ENCODE measurements at places on chromosomes 2 and 18.

GRCh38 chr2:233489666-233490065, 76.9 kb downstream of the USP40 start:
- no peak for DNase-seq

DNA sequence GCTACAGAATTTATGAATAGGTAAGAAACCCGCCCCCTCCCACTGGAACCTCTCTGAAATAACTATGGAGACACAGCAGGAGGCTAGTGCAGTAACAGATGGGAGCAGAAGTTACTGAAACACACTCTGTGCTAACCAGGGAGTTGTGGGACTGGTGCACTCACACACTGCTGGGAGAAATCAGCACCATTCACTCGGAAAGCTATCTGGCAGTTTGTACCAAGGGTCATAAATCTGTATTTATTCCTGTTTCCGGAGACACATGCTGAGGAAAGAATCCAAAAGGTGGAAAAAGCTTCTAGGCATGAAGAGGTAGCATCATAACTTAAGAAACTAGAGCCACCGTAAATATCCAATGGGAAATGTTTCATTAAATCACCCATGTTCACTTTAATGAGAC, 39.9 kb downstream of the TGFA start:
- no peak for DNase-seq

GRCh38 chr18:32368991-32369390, 101.7 kb downstream of the GAREM1 start:
- DNase-seq: no peak

DNA sequence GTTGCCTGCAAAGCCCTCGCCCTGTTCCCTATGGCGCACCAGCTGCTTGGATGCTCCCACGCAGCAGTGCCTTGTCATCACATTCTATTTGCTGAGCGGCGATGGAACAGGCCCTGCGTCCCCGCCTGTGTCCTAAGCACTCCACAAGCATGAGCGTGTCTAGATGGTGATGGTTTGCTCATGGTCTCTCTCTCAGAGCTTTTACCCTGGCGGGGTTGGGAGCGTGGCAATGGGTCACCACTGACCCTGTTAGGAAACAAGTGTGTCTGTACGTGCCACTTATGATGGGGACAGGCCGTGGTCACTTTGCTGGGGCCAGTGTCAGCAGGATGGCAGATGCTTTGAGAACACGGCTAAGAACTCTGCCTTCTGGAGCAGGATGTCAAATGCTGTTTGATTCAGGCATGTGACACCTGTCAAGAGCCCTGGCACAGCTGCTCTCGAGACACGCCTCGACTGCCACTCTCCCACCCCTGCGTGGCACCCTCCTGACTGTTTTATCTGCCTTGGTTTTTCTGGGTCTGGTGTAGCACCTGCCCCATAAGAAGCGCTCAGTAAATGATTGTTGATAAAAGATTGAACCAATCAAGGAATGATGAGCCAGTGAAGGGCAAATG, 44.2 kb downstream of the RRM2 start:
- no peak for DNase-seq

- no peak for DNase-seq
Measured at GRCh38 chr18:58026395-58026794, 17.6 kb upstream of the NEDD4L start.

DNA sequence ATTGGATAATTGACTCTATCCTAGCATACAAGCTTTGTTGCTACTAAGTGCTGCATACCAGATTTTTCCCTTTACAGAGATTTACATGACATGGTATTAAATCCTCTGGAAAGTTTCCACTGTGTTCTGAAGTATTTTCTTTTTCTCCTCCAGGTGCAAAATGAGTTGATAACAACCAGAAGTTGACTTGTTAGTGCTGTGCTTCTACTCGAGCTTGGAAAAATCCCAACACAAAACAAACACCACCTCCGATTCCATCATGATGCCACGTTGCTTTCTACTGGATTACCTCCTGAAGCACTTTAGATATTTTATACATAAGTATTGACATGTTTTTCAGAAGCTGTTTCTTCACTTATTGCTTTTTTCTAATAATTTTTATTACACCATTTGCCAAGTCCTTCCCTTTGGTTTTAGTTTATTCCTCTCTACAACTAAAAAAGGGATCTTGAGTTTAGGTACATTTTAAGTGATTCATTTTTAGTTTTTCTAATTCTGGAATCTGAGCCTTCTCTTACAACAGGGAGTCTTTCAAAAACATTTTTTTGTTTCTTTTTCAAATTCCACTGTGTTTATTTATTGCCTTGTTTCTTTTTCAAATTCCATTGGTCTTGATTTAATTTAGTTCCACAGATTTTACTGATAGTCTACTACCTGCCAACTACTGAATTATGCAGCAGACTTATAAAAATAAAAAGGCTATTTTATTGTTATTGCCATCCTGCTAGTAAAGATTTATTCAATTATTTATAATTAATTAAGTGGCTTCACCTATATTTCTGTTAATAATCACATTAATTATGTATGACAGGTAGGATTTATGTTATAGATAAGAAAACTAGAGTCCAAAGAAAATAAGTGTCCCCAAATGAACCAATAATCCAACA, 143.4 kb downstream of the PPP1R1C start:
- DNase-seq: no peak

GRCh38 chr2:128438091-128438490, 119.4 kb upstream of the HS6ST1 start:
- no peak for DNase-seq

DNA sequence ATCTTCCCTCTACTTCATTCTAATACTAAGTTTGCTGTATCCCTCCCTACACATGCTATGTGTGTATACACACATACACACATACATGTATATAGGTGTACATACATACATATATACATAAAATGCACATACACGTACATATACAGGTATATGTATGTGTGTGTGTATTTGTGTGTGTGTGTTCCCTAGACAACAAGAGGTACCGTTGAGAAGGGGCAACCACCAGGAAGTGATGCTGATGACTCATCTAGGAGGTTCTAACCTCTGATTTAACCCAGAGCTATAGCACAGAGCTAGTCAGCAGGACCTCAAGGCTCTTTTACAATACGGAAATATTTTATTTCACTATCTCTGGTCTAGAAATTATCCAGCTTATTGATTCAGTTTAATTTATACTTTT, 139.2 kb downstream of the LAMA3 start:
- DNase-seq: no peak

DNA sequence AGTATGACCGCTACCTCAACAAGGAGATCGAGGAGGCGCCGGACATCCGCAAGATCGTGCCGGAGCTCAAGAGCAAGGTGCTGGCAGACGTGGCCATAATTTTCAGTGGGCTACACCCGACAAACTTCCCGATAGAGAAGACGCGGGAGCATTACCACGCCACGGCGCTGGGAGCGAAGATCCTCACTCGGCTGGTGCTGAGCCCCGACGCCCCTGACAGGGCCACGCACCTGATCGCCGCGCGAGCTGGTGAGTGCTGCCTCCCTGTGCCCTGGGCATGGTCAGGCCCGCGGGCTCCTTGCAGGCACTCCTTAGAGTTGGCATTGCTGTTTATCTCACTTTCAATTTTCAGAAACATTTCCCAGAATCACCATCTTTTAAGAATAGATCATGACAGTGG, 35.7 kb downstream of the CTDP1 start:
- no peak for DNase-seq

GRCh38 chr2:96537734-96538486, 1.4 kb downstream of the ARID5A start:
- peak; percentile 34 for DNase-seq

DNA sequence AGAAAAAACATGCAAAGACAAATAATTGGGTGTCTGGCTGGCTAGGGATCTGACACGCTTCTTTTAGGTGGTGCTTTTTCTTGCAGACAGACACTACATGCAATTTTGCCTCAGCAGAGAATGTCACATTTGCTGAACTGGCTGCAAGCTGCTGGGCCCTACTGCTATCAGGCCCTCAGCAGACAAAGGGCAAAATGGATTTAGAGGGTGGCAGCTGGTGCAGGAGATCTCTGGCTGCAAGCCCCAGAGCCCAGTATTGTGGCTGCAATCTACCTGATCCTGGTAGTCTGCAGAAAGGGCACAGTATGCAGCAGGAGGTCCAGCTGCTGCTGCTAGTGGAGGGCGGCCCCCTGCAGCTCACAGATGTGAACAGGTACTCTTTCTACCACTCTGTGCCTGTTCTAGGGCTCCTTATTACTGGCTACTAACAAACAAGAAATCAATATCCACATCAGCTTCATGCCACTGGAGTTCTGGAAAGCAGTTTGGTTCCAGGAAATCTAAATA, 796.7 kb upstream of the CELF4 start:
- no peak for DNase-seq

DNA sequence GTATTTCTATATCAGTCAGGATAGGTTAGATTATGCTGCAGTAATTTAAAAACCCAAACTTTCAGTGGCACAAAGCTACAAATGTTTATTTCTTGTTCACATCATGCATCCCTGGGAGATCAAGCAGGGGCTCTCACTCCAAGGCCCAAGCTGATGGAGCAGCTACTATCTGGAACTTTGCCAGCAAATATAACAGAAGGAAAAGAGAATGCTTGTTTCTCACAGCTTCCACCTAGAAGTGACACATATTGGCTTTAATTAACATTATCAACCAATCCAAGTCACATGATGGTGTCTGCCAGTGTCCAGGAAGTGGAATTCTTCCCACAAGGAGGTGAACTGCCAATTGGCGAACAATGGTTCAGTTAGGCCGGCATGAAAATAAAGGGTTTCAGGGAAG, 306.9 kb downstream of the BCL11A start:
- DNase-seq: no peak

DNA sequence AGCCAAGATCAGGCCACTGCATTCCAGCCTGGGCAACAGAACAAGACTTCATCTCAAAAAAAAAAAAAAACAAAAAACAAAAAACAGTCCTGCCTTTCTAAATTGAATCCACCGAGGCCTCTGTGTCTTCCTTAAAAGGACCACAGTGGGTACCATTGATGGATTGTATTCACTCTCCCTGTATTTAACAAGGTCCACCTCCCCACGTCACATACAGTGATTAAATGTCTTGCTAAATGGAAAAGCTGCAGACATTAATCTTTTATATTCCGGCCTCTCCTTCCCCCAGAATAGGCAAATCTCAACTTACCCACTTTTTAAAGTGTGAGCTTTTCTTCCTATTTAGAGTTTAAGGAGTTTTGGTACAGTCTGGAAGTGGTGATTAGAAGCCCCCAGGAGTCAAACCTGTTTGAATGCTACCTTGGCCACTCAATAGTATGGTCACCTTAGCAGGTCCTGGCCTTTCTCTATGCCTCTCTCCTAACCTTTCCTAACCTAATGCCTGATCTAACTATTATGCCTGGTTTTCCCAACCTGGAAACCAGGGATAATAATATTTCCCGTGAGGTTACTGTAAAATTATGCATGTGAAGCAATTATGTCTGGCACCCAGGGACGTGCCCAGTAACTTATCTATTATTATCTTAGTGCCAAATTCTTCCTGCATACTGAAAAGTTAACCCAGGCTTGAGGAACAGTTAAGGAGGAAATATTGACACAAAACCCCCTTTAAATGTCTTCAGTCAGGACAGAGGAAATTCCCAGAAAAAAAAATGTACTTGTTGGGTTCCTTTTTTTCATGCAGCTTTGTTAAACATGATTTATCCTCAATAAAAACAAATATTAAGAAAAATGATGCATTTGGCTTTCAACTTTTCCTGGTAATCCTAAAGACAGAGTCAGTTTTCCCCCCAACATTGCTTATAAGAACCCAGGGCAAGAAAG, 3.1 kb downstream of the NFE2L2 start:
- DNase-seq: no peak

DNA sequence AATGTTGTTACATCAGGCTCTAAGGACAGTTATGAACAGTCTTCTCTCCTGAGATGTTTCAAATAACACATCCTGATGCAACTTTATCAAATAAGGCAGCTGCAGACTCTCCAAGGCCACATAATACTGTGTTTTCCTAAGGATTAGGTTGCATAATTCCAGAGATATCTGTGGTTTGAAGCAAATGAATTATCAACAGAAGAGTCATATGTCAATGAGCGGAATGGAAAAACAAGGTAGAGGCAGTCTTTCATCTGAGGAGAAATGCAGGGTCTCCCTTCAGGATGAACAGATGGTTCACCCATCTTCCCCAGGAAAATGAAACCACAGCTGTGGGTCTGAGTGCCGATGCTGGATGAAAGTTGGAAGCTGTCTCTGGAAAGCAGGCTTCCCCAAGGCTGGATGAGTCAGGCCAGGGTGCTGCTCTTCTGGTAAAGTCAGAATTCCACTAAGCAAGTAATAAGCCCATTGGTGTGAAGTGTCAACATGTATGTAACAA, 22.2 kb downstream of the LYG1 start:
- no peak for DNase-seq

GRCh38 chr2:111884592-111884964, 585 bp upstream of the ANAPC1 start:
- DNase-seq: no peak

GRCh38 chr2:196974970-196975369, 48.5 kb upstream of the PGAP1 start:
- DNase-seq: no peak

- DNase-seq: no peak
Measured at GRCh38 chr2:27828305-27828704, 56.8 kb downstream of the MRPL33 start.

DNA sequence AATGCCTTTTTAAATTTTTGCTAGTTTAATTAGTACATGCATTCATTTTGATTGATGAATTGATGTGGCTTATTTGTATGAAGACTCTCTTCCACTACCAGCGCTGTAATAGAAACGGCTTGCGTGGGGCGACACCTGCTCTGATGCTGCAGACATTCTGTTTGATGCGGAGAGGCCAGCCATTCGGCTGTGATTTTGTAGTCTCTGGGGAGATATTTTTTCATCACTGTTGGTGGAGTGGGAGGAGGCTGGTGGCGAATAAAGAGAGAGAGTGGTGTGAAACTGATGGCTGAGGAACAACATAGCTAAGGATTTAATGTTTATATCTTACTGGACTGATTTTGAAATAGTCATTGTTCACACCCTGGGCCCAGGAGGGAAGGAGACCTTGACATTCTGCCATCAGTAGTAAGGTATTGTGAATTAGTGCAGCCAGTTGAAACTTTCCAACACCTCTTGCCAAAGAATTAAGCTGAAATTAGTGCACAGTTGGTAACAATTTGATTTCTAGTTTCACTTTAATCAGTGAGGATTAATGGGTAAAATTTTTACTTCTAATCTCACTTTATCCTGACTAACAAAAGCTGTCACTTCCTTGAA, 224.1 kb downstream of the MTX2 start:
- no peak for DNase-seq
